Stimulated activated CD4-positive, alpha-beta T cell treated with anti-CD3 and anti-CD28 coated beads, Interleukin-2, amount 100 ng/mL, for 24 hours (primary cell): ENCODE measurements at places on chromosomes 1 and 21.

DNA sequence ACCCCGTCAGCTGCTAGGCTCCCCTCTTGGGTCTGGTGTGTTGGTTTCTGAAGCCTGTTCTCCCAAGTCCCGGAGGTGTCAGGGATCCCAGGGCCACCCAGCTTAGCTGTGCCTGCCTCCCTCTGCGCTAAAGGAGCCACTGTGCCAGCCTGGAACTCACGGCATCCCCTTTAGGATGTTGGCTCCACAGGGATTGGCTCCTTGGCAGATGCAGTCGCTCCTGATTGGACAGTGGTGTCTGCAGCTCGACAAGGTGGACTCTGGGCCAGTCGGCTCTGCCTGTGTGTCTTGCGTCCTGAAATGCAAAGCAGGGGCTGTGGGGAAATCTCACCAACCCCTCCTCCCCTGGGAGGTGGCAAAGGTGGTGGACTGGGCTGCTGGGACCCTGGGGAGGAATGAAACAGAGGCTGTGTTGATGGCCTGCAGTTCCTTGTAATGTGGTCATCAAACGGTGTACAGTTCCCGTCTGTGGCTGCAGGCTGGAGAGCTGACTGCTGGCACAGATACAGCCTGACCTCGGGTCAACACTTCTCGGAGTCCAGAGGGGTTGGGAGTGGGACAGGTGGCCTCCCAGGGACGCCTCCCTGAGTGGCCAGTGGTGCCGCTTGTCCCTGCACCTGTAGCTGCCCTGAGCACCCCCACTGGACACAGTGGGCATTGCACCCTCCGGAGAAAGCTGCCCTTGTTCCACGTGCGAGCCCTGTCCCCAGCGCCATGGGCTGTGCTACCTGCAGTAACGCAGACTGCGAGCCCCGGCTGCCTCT, 11.5 kb upstream of the KCNAB2 start:
- peak; percentile 51 for DNase-seq

- DNase-seq: no peak
These were observed 225.8 kb upstream of the L1TD1 start for GRCh38 chr1:61968869-61969268.

DNA sequence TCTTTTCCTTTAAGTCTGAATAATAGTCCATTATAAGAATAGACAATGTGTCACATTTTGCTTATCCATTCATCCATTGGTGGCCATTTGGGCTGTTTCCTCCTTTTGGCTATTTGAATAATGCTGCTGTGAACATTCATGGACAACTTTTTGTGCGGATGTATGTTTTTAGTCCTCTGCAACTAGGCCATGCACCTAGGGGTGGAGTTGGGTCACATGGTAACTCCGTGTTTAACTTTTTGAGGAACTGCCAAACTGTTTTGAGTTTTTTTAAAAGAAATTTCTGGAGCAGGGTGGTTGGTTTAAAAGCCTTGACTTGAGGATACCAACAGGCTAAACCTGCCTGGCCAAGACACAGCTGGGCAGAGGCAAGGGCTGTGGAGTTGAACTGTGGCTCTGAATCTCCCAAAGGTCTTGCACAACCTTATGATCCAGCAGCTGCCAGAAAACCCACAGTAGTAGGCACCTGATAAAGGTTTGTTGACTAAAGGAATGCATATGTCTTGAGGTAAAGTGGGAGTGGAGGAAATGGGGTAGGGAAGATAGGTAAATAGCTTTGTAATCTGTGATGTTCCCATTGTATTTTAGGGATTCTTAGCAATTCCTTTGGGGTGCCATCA, 5.6 kb upstream of the RPTN start:
- no peak for DNase-seq

GRCh38 chr1:11616766-11617165, 37.5 kb downstream of the FBXO2 start:
- DNase-seq: no peak

DNA sequence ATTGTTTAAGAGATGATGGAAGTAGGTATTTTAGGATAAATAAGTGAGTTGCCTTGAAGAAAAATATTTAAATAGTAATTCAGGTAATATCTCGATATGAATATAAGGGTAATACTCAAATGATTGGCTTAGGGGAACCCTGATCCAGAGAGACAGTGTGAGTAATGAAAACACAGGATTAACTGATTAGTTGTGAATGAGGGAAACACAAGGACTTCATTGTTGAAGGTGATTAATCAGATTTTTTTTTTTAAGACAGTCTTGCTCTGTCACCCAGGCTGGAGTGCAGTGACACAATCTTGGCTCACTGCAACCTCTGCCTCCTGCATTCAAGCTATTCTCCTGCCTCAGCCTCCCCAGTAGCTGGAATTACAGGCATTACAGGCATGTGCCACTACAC, 12.7 kb downstream of the SLC25A33 start:
- DNase-seq: no peak

DNA sequence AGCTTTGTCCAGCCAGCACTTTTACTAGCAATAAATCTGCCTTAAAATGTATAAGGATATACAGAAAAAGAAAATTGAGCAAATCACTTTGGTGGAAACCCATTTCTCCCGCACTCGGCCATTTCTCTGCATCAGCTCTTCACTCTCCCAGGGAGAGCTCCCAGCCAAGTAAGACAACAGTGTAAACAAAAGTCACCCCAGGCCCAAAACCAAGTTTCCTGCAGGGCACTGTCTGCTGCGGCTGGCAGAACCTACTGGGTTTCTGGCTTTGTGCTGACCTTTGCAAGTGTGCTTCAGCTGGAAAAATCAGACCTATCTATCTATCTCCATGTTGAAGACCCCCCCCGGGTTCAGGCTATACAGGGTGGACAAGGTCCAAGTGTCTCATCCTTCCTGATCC, 476.7 kb upstream of the CAMK1G start:
- DNase-seq: no peak

- no peak for DNase-seq
These were observed 61.3 kb downstream of the TRABD2B start for GRCh38 chr1:47935856-47936255.

DNA sequence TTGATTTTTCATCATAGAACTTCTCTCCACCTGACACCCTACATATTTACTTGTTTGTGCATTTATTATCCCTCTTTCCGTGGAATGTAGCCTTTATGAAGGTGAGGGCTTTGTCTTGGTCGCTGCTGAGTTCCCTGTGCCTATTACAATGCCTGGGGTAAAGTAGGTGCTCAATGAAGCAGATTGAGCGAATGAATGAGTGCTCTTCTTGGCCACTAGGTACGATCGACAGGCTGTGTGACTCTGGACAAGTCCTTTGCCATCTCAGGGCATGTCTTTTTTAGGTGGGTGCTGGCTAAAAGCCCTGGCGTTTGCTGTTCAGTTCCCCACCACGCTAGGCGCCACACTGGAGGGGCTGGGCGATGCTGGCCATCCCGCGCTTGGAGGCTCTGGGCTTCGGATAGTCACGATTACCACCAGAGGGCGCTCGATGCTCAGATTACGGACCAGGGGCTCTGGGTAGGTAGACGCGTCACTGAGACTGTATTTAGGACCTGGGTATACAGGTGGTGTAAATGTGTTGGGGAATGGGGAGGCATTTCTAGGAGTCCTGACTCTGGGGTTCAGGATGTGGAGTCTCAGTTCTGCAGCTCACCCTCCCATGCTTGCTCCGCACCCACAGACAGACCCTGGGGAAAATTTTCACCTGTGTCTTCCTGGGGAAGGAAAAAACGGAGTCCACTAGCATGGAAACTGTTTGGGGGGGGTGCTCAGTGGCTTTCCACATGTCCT, 71.0 kb upstream of the CSF3R start:
- DNase-seq: peak; percentile 83

- DNase-seq: no peak
These were observed 205.3 kb downstream of the FGGY start for GRCh38 chr1:59502009-59502691.
